Liver (tissue), 10 donors: ENCODE measurements at places on chromosomes 5 and 9. TPM values are rescaled to one million over a fixed set of nuclear protein-coding genes. Genes with fewer than 3 reads are reported as not detected.
A peak's percentile ranks its signal among the peaks of the same experiment; 100 is the strongest.

- no peak for DNase-seq
Measured at GRCh38 chr9:22050924-22051323, 41.8 kb upstream of the CDKN2B start.

GRCh38 chr5:95646569-95647431 is at the start of gene RFESD:
Gene RFESD, plus strand, starts transcription at chr5:95646777. Its CDS starts 5,495 bp downstream, at chr5:95652272.
- peak; percentile 98 for DNase-seq

DNA sequence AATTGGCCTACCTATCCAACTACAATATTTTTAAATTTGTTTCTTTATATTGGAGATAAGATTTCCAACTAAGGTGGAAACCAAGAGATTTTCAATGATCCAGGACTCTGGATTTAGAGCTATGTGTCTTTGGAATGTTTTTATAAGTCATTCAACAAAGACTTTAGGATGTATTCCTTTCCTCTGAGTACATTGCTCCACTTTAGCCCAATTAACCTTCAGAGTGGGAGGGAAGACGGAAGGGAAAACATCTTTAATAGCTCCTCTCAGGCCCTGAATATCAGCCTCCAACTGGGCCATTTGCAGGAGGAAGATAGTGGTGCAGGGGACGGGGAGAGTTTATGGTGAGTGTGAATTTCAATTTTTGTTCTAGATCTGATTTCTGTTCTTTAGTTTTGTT is 239.2 kb downstream of the PIK3R1 start:
- no peak for DNase-seq

DNA sequence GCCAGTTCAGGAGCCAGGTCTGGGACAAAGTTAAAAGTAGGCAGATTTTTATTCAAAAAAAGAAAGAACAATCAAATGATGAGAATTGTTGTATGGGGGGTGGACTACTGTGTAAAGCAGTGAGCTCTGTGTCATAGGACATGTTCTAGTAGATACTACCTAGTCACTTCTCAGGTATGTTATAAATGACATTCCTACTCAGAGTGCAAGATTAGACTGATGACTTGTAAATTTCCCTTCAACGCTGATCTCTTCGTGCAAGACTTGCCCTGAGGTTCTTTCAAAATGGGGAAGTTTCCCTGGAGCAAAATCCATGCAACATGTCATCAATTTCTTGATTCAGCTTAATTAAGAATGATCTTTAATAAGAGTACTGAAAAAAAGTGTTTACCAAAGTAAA is 175.1 kb downstream of the RORB start:
- no peak for DNase-seq

- DNase-seq, result no peak
Measured at GRCh38 chr5:94395468-94395867, 222.9 kb downstream of the KIAA0825 start.

DNA sequence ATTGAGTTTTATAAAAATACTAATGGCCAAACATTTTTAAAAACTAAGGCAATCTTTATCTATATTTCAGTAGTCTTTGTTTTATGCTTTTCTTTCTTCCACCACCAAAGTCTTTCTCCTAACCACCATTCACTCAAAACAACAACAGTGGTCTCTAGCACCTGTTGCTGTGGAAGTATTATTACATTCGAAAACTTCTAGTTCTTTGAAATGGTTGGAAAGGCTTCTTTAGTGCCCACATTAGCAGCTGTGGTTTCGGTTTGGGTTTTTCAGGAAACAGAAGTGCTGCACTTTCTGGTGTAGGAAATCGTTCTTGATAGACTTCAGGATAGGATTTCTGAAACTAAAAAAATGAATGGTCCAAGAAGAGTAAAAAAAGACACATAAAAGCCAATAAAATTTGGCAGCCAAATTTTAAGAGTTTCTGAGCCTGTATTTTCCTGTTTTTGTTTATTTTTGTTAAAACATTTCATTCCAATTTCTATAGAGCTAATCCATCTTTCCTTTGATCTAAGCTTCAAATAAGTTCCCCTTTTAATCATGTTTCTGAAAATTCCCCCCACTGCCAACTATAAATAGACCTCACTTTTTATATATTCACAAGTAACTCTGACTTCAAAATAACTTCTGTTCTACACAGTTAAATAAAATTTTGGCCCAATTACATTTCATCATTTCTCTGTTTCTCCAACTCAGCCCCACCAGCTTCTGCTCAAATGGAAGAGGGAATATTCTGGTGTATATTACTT is 102.2 kb downstream of the DEPDC1B start:
- DNase-seq, result no peak

DNA sequence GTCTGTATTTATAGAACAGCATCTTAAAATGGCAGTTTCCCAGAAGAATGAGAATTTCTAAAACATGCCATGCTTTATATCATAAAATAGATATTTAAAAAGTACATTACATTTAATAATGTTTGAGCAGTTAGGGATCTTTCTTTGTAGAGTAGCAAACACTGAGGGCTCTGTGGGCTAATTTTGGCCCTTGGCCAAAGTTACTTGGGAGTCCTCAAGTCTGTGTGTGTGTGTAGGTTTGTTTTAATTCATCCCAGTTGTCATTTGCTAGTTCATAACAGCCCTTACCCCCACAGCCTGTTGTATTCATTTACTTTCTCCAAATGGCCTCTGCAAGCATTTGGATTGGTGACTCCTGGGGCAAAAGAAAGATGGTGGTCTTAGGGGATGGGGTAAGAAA is 576.4 kb upstream of the SGCD start:
- DNase-seq, result no peak

GRCh38 chr5:121031491-121031890 is 567.4 kb downstream of the PRR16 start:
- DNase-seq, result no peak

DNA sequence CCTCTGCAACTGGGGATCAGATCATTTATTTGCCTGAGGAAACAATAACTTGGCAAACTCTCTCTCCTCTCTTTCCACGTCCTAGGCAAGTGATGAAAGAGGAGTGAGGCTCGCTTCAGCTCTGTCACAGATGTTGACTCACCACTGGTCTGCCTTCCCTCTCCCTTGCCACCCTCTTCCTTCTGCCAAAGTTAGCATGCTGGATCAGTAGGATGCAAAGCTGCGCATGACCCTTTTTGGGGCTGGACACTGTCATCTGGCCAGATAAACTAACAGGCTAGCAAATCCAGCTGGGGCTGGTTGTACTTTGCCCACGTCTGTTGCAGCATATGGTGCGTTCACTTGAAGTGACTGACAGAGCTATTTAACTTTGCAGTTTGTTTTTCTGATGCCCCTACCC is 36.2 kb upstream of the SMARCA2 start:
- DNase-seq, result no peak

DNA sequence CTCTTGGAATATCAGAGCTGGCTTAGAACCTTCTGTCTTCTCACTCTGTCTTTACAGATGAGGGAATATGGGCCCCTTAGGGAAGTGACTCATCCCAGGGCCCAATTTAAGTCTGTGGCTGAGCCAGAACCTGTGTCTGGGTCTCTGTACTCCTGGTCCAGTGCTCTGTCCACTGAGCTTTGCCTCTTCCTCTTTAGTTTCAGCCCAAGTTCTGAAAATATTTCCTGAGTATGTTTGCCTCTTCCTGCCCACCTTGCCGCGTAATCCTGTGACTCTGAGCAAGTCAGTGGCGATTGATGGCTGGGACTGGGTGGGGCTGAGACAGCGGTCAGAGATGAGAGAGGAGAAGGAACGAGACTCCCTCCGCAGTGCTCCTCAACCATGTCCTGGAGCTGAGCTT is 7.8 kb downstream of the IER5L start:
- DNase-seq, result no peak

GRCh38 chr5:73451224-73452130 is 2.9 kb upstream of the FOXD1 start:
- DNase-seq, result peak; percentile 75

DNA sequence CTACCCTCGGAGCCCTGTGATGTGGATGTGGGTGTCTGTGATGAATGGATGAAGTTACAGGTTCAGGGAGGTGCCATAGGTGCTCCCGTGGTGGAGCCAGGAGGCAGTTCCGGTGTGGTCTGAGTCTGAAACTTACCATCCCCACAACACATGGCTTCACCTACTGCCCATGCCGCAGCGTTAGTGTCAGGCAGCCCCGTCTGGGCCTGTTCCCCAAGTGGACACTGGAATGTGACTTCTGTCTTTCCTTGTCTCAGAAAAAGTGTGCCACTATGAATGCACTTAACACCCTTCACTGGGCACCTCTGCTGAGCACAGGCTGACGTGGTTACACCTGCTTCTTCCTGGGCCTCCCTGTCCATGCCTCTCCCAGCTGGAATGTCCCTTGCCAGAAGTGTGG is 8.6 kb downstream of the ANKRD33B start:
- DNase-seq, result no peak

GRCh38 chr5:168844922-168845296 is 265.7 kb upstream of the PANK3 start:
- no peak for DNase-seq

GRCh38 chr5:176499273-176499672 is 37.9 kb downstream of the RNF44 start:
- DNase-seq, result no peak

- DNase-seq, result no peak
Measured at GRCh38 chr9:7103771-7104170, 346.0 kb downstream of the KDM4C start.

DNA sequence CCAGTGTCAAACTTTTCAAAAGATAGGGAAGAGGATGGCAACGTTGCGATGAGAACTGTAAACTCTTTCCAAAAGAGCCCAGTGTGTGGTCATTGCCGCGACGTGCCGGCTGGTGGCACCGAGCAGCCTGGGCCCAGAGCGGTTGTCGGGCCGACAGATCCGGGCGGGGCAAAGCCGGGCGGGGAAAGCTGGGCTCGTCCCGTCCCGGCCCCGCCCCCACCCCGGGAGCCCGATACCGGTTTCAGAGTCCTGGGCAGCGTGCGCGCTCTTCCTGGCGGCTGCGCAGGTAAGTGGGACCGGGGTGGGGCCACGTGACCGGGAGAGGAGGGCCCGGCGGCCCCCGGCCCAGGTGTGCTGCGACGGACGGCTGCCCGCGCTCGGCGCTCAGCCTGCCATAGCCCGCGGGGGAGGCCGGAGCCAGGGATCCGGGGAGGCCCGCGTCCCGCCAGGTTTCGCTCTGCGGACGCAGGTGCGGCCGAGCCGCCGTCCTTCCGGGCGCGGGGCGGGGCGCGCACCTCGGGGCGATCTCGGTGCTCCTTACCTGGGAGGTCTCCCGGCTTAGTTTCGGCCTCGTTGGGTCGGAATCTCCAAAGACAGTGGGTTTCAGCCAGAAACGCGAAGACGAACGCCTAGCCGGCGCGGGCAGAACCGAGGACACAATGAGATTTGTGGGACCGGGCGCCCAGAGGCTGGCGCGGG is at the start of gene MARVELD2:
MARVELD2 (plus strand) TSS at position 232 of the 699 bp plus-strand sequence. CDS start 4,270 bp downstream, outside the sequence.
- peak; percentile 86 for DNase-seq

DNA sequence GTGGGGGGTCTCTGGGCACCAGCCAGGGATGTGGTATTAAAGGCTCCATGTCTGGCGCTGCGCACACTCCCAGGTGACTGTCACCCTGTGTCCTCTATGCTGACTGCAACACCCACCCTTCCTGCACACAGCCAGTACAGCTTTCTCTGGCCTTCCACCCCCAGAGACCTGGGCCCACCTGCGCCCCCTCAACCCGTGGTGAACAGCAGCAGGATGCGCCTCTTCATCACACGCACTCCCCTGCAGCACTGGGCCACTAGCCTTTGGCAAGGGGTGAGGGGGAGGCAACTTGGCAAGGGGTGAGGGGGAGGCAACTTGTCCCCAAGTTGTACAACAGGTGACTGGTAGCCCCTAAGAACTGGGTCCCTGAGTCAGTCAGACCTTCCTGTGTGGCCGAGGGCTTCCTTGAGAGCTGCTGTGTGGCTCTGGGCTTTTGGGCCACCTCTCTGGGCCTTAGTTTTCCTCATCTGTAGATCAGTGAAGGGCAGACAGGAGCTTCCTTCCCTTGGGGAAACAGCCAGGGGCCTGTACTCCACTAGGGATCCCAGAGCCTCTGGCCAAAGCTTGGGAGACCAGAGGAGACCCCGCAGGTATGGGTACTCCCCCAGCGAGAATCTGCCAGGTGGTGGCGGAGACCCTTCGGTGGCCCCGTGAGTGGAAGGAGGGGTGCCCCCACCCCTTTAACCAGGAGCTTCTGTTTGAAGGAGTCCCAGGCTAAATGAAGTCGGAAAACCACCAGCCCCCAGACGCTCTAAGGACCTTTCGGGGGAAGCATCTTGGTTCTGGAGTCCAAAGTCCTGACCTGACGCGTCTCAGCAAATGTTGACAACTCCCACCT is 4.5 kb downstream of the CRAT start:
- no peak for DNase-seq

DNA sequence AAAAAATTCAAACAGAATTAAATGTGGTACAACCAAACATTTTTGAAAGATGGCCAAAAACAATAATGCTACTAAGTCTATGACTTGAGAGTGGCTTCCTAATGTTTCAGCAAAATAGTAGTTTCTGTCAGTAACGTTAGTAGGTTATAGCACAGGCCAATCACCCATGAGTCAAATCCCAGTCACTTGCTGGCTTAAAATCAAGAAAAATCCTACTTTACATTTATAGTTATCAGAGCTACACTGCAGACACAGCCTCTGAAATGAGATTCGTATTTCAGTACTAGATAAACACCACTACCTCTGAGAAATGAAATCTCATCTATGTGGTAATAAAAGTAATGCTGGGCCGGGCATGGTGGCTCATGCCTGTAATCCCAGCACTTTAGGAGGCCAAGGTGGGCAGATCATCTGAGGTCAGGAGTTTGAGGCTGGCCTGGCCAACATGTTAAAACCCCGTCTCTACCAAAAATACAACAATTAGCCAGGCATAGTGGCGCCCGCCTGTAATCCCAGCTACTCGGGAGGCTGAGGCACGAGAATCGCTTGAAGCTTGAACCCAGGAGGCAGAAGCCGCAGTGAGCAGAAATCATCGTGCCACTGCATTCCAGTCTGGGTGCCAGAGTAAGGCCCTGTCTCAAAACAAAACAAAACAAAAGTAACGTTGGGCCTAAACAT is 6.1 kb downstream of the ZDHHC21 start:
- DNase-seq, result no peak

DNA sequence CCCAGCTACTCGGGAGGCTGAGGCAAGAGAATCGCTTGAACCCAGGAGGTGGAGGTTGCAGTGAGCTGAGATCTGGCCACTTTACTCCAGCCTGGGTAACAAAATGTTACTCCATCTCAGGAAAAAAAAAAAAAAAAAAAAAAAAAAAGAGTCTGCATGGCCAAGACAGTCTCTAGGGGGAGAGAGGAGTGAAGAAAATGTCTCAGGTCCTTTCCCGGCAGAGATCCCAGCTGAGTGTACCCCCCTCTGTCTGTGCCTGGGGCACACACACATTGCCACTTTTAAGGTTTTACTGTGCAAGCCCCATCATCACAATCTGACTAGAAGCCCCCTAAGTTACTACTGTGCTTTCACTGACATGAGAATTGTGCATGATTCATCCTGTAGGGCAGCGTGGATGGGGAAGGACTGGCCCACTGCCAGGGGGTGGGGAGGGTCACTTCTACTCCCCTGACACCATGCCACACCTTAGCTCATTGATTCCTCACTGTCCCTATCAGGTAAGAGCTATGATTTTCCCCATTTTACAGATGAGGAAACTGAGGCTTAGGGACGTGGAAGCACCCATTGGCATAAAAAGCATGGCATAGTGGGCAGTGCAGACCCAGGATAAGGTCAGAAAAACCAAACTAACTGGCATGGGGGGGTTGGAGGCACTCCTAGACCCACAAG is 102.3 kb upstream of the LARP1 start:
- peak; percentile 70 for DNase-seq

CDKN2B gene
- 0.32 TPM for polyA plus RNA-seq

TPPP gene
- 0.61 TPM for polyA plus RNA-seq

PCDHB7 gene
- 0.21 TPM for polyA plus RNA-seq

KIF24 gene
- polyA plus RNA-seq, result 0.24 TPM

ITGA2 gene
- polyA plus RNA-seq, result 0.24 TPM

TAF1L gene
- not detected for polyA plus RNA-seq

SPATA31D4 gene
- polyA plus RNA-seq, result not detected

TARS1 gene
- 85.8 TPM for polyA plus RNA-seq

RLN2 gene
- not detected for polyA plus RNA-seq
